Stimulated activated CD4-positive, alpha-beta T cell treated with anti-CD3 and anti-CD28 coated beads, Interleukin-4, amount 100 ng/mL, for 1 hour (primary cell): ENCODE measurements at places on chromosomes 1 and 21.

- no peak for DNase-seq
Observed at GRCh38 chr21:37319551-37319950, 47.0 kb upstream of the DYRK1A start.

DNA sequence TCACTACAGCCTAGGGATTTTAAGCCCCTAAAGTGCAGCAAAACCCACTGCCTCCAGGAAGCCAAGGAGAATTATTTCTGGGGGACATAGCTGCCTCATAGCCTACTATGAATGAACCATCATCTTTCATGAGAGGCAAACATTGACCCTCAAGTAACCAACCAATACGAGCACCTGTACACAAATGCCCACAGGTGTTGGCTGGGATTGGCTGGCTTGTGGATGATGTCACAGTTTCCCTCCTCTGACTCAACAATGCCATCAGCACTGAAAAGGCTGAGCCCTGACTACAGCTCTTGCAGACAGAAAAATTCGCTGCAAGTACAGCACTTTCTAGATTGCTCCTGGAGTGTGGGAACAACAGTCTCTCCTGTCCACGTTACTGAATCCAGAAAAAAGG, at the start of gene HMGB4:
Gene HMGB4 (plus strand): TSS at position 301 of the 400 bp plus-strand sequence. CDS start 113 bp downstream, outside the sequence.
- DNase-seq: no peak

DNA sequence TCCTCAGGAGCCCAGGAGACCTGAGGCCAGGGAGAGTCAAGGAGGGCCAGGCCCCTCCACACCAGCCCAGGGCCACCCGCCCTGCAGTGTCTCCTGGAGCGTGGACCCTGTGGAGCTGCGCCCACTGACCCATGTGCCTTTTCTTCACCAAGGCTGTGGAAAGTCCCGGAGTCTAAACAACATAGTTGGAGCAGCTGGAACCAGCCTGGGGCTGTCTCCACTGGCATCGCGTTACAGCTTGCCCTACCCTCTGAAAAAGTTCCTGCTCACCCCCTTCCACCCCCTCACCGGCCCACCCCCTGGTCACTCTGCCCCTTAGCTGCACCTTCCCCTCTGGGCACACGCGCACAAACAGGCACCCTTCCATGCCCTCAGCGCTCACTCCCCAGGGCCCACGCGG, 18.3 kb downstream of the KCNC4 start:
- no peak for DNase-seq

DNA sequence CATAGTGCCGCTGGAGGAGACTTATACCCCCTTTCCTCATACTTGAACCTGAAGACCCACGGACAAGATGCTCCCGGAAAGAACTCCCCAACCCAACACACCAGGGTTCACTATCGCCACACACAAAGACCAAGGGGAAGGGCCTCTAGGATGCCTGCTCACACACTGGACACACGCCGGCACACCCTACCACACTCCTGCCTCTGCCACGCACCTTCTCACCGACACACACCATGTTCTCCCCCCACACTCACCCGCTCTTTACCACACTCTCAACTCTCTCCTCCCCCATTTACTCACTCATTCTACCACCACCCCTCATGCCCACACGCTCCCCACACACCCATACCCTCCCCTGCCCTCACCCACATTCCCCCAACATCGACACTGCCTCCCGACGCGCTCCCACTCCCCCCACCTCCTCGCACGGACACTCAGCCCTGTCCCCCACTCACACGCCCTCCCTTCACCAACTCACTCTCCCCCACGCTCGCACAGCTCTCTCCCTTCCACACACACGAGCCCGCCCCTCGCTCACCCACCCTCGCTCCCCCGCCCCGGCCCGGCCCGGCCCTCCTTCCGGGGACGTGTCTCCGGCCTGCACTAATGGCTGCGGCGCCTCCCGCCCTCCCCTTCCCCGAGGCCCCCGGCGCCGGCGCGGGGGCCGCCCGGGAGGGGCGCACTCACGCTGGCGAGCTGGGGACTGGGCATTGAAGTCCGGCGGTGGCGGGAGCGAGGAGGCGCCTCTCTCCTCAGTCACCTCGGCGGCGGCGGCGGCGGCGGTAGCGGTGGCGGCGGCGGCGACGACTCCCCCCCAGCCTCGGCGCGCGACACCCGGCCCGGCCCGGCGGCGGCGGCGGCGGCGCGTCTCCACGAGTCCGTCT, 626 bp downstream of the PTP4A2 start:
- DNase-seq: peak; percentile 80

GRCh38 chr1:47996406-47997226, 569 bp downstream of the TRABD2B start:
- no peak for DNase-seq

- DNase-seq: no peak
Observed at GRCh38 chr1:6113745-6114144, 66.4 kb downstream of the CHD5 start.

DNA sequence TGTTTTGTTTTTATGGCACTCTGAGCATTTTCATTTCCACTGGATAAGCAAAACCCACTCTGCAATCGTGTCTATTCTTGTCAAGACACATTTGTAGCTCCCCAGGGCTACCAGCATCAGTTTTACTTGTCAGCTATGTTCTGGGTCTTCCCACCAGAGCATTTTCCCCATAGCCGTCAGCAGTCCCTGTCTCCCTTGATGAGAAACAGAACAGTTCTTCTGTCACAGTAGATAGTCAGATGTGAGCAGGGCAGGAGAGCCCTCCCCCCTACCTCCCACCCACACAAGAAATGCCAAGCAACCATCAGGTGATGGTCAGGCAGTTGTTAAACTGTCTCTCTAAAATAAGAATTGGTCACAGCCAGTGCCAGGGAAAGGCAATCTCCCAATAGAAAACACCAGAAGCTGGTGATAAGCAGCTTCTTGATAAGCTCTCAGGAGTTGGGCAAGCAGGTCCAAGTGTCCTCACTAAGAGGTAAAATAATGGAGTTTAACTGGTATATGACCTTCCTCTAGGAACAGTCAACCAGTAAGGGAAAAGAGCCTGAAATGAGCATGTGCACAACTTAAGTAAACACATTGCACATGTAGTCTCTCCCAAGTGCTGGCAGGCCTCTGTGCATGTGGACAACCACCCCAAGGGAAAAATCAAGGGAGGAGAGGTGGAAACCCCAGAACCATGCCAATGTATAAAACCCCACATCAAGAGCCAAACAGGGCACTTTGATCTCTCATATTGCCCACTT, 208.2 kb downstream of the S1PR1 start:
- DNase-seq: no peak

DNA sequence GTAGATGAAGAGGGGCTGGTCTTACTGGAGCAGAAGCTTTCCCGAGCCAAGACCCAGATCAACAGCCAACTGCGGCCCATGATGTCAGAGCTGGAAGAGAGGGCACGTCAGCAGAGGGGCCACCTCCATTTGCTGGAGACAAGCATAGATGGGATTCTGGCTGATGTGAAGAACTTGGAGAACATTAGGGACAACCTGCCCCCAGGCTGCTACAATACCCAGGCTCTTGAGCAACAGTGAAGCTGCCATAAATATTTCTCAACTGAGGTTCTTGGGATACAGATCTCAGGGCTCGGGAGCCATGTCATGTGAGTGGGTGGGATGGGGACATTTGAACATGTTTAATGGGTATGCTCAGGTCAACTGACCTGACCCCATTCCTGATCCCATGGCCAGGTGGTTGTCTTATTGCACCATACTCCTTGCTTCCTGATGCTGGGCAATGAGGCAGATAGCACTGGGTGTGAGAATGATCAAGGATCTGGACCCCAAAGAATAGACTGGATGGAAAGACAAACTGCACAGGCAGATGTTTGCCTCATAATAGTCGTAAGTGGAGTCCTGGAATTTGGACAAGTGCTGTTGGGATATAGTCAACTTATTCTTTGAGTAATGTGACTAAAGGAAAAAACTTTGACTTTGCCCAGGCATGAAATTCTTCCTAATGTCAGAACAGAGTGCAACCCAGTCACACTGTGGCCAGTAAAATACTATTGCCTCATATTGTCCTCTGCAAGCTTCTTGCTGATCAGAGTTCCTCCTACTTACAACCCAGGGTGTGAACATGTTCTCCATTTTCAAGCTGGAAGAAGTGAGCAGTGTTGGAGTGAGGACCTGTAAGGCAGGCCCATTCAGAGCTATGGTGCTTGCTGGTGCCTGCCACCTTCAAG, 57.3 kb downstream of the LAMC2 start:
- no peak for DNase-seq

DNA sequence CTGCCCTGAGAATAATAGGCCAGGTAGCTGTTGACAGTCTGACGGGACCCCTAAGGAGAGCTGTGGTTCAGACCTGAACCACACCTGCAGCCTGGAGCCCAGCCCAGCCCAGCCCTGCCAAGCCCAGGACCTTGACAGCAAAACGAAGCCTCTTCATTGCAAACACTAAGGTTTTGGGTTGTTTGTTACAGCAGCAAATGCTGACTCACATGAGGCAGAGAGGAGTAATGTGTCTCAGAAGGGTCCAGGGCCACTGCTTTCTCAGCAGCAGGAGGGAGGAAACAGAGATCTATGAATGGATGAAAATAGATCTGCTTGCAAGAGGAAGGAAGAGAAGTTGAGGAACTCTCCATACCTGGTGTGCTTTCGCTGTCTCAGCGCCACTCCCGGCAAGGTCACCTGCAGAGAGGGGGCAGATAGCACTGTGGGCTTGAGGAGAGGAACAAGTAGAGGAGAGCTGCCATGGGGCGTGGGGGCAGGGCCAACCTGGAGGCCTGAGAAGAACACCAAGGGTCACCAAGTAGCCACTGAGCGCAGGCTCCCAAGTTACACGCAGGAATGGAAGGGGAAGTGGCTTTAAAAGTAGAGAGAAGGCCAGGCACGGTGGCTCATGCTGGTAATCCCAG, 127.2 kb downstream of the ZNF281 start:
- no peak for DNase-seq

DNA sequence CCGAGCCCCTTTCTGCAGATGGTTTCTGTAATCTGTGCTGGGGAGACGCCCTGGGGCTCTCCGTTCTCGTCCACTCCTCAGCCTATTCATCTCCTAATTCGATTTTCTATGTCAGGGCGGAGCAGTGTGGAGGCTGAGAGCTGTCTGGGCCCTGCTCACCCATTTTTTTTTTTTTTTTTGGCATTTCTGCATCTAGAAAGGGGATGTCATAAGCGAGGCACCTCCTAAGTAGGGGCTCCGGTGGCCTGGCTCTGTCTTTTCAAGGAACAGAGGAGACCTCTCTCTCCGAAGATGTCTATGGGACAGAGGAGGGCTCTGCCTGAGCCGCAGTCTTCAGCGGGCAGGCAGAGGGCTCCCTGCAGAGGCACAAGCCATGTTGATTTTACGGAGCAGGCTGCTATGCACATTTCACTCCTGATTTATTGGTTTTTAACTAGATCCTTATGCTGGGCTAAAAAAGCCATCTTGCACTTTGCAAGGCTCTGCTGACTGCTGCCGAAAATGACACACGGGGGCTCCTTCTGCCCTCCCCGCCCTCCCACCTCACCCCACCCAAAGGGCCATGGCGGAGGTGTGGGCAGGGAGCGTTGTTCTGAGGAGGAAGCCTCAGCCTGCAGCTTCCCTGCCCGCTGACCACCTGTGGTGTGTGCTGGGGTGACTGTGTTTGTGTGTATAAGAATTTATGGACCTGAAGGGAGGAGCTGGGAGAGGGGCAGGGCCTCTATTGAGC, 71.0 kb downstream of the FOXD2 start:
- no peak for DNase-seq

GRCh38 chr1:91098299-91098906, 76.6 kb upstream of the ZNF644 start:
- no peak for DNase-seq

DNA sequence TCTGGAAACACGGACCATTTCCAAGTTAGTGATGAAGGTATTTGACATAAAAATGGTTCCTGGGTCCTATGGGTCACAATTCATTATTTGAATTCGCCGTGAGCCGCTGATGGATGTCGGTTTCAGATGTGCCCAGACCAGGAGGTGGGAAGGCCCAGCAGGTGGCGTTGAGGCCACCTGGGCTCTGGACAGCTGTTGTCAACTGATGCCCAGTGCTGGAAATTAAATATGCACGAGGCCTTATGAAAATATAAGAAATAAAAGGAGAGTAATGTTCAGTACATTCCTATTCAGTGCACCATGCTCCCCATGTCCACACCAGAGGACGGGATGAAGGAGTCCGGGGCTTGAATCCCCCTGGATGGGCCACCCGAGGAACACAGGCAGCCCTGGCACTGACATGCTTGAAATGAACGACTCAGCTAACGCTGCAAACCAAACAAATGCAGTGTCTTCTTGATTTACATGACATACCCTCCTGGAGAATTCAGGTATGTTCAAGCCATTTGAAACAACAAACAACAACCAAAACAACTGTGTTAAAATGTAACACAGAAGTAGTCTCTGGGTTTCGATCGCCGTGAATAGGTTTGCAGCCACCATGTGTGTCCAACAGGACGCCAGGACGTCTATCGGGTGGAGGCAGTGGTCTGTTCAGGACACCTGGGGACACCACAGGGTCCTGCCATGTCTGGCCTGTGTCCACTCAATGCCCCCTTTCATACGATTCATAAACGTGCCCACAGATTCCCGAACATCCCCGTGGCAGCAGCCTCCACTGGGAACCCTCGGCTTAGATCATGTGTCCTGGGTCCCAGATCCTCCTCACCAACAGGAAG, 6.1 kb downstream of the TFF3 start:
- no peak for DNase-seq

GRCh38 chr21:35010447-35010846, 38.7 kb downstream of the RUNX1 start:
- DNase-seq: no peak

DNA sequence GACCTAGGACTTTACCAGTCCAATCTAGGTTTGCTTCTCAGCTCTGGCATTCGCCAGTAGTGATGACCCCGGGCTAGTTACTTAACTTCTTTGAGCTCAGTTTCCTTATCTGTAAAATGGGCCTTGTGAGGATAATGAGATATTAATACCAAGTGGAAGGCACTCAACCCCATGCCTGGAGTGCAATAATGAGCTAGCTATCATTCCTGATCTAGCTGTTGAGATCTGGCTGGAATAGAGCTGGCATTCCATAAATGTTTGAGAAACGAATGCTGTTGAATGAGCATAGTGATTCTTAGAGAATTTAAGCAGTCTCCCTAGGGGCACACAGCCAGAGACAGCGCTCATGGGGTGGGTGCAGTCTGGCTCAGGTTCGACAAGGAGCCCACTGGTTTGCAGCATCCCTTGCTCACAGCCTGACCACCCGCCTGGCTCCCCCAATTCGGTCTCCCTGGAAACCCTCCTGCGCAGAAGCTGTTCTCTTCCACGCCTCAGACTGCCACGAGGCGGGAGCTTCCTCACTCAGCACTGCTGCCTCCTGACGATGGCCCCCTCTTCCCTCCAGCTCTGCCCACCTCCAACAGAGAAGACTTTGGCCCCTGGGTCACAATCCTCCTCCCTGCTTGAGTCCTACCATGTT, 32.5 kb downstream of the DHCR24 start:
- DNase-seq: no peak

DNA sequence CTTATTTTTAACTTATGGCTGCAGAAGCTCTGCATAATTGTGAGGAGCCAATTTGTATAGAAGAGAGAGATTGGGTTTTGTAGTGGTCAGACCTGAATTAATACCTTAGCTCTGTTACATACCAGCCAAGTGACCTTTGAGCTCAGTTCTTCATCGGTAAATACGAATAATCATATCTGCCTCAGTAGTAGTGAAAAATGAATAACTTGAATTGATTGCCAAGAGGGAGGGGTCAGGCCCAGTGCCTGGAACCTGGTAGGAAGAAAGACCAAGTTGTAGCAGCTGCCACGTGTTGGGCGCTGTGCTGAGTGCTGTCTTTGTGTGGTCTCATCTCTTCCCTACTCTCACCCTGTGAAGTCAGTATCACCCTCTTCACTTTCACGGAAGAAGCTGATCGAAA, 247.5 kb downstream of the PBX1 start:
- DNase-seq: no peak
